Epithelial cell of proximal tubule (primary cell): ENCODE measurements at places on chromosomes 2 and 18.

GRCh38 chr2:232113821-232114220 lies 152.3 kb downstream of the DIS3L2 start:
- DNase-seq, result no peak

- no peak for DNase-seq
Observed at GRCh38 chr2:54704688-54705605, 18.5 kb upstream of the EML6 start.

DNA sequence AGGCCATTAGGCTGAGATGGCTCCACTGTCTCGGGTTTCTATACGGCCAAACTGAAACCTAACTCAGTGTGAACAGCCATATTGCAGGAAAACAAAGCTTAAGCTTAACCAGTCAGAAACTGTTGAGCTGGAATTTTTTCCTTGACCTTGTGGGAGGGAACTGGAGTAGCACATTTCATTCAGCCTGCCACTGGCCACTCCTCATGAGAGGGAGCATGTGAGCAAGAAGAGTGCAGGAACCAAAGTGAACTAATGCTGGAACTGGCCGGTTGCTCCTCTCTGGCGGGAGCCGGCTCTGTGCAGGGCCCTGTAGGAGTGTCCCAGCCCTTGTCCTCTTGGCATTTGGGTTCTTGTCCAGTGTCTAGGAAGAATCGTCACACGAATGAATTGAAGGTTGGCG lies 5.9 kb upstream of the POLE4 start:
- DNase-seq, result no peak

GRCh38 chr2:177830881-177831386 lies 241.6 kb downstream of the PDE11A start:
- no peak for DNase-seq

DNA sequence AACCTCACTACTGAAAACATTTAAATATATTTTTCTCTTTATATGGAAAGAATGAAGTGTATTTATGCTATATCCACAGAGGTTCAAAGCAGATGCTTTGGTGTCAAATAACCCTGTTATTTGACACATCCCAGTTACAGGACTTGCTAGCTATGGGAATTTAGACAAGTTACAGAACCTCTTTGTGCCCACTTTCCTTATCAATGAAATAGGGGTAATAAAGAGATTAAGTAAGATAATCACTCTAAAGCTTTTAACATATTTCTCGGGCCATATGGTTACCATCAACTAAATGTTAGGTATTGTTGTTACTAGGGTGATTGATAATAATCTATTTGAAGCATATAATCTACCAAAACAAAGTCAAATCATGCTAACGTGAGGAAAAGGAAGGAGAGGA lies 1660.6 kb upstream of the NXPH2 start:
- DNase-seq, result no peak

DNA sequence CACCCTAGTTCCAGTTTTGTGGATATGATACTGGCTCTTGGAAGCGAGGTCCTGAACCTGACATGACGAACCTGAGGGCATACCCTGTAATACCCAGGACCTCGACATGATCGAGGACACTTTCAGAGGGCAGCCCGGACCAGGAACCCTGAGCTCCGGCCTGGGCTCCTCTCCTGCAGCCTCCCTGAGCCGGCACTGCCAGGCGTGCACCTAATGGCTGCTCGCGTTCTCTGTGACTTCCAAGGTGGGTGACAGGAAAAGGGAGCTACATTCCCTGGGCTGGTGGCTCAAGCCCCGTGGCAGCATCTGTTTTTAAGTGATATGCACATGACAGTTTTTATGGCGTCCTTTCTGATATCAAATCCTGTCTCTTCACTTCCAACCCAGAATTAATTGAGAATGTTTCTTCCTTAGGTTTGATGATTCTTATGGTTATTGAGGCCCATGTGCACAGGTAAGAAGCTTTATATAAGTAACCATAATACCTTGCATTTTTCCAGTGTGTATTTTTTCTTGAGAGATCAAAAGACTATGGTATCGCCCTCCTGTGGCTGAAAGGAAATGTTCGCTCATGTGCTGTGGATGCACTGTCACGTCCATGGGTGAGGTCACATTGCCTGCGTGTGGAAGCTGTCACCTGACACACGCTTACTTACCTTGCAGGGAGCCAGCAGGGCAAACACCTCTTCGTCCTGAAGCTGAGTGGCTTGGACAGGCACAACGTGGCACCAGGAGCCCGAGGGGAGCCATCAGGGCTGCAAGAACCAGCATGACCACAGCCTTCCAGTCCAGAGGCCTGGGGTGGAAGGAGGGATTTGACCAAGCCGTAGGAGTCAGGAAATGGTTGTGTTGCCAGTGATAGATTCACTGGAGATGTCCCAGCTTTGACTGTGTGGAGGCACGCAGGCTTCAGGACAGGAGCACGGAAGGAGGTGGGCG lies 367.4 kb upstream of the MYT1L start:
- DNase-seq, result no peak

DNA sequence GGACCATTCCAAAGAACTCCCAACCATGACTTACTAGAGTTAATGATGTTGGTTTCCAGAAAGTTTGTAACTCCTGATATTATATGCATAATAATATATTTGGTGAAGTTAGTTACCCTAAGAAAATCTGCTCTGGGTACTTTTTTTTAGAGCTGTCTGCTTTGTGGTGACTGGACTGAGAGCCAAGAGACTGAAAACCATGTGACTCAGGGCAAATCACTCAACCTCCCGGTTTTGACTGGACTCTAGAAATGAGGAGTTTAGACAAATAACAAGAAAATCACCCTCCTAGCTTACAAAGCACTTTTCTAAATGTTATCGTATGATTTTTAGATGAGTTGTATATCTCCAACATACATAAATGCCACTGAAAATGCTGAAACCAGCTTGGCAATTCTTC lies 138.3 kb upstream of the RND3 start:
- DNase-seq, result no peak

DNA sequence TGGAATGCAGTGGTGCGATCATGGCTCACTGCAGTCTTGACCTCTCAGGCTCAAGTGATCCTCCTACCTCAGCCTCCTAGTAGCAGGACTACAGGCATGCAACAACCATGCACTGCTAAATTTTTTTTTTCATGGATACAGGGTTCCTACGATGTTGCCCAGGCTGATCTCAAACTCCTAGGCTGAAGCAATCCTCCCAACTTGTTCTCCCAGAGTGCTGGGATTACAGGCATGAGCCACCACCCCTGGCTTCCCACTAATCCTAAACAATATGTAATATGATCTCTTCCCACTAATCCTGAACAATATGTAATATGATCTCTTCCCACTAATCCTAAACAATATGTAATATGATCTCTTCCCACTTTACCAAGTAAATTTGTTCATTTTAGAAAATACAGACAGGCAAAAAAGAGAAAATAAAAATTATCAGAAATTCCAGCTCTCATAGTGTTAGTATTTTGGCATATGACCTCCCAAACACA lies 33.7 kb upstream of the C18orf32 start:
- no peak for DNase-seq

DNA sequence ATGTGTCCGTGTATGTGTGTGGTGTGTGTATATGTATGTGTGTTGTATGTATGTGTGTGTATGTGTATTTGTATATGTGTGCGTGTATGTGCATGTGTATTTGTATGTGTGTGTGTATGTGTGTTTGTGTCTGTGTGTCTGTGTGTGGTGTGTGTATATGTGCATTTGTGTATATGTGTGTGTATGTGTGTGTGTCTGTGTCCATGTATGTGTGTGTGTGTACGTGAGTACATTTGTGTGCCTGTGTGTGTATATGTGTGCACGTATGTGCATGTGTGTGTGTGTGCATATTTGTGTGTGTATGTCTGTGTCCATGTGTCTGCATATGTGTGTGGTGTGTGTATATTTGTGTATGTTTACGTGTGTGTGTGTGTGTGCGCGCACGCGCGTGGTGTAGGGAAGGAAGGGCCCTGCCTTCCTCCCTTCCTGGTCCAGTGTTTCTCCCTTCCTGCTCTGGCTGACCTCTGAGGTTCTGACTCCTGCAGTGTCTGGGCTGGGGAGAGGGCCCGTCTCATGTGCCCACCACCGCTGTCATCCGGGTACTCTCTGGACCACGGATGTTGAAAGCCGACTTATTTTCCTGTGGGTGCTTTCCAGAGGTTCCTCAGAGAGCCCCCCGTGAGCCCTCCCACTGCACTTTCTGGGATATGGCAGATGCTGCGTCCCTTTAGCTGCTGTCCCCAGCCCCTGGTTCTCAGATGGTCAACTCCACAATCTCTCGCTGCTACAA lies 209.5 kb downstream of the DYSF start:
- DNase-seq, result no peak

DNA sequence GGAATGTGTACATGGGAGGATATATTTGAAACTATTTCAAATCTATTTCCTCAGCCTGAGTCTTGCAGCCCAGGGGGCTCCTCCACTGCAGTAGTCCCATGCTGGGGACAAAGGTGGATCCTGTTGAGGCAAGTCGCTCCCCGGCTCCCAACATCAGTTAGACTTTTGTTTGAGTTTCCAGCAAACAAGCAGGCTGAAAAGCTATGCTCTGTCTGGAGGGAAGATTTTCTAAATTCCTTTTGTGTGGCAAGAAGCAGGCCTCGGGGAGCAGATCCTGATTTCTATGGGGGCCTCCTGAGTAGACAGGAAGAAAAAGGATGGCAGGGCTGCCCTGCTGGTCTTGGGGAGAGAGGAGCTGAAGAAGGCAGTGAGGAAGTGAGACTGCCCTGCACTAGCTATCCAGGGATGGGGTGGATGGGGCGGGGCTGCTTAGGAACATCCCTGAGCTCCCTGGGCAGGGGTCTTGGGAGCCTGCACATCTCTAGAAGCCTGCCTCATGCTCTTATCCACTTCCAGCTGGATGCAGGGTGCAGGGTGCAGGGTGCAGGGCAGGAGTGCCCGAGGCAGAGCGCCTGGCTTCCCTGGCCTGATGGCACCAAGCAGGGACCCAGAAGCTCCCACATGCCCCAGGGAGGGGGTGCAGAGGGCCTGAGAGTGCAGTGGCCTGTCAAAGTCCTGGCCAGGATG lies 6.0 kb upstream of the CIB4 start:
- DNase-seq, result no peak

DNA sequence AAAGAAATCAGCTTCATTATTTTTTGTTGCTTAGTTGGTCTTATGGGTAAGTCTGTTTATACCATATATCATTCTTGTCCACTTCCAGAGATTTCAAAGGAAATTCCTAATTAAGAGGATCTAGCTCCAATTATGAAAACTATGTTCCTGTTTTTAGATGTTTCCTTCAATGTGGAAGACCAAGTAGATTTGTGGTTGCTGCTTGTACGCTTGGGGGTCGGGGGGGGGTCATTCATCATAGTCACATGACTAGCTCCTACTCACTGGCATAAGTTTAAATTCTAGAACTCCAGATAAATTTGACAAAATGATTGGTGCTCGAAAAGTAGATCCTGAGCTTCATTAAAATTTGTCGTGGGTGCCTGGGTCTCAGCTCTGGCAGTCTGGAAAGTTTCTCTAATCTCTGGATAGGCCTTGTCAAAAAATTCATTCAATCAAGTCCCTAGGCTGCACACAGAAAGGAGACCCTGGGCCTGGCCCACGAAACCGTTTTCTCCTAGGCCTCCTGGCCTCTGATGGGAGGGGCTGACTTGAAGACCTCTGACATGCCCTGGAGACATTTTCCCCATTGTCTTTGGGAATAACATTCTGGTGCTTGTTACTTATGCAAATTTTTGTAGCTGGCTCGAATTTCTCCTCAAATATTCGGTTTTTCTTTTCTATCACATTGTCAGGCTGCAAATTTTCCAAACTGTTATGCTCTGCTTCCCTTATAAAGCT lies 62.5 kb downstream of the MEP1B start:
- DNase-seq, result no peak

DNA sequence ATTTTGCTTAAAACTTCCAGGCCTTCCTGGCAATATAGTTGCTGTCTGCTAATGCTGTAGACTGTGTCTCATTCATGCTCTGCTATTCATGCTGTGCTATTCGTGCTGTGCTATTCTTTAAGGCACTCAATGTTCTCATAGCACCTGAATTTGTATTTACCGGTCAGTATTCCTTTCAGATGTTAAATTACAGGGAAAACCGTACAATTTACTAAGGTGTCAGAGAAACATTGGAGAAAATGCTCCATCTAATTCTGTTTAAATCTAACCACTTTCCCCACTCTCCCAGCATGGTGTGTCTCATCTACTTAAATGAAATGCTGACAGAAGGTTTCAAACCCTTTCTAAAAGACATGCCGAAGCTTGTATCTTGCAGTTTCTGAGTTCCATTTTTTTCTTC lies 25.0 kb downstream of the FAM171B start:
- DNase-seq, result no peak

DNA sequence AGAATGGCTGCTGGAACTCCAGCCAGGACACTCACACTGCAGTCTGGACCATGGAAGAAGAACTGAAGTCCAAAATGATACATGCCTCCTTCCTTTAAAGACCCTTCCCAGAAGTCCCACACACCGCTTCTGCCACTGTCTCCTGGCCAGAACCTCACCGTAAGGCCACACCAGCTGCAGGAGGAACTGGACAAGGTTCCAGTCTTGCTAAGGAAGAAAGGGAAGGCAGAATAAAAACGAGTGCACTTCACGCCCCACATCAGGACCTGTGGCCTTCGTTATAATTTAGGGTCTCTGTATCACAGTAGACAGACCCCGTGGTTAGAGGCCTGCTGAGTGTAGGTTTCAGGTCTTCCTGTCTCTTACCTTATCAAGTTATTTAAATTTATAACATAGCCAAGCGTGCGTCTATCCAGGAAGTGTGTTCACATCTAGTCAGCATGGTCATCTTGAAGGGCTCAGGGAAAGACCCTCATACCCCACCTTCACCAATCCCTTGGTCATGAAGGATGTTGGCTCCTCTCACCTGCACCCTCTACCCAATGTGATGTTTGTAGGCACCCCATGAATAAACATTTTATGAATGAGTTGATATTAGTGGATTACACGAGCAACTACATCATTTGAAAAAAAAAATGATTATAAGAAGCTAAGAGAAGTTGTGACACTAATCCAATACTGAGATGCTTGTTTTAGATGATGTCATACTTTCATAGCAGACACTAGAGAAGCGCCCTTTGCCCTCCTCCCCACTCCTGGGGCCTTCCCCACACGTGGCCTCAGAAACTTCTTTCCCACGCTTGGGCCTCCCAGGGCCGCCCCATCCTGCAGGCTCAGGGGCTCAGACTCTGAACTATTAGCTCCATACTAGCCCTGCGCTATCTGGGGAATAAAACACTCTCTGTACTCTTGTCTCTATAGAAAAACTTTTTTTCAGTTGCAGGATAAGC lies 157.6 kb downstream of the FAM210A start:
- DNase-seq, result no peak

GRCh38 chr18:8186413-8186812 lies 422.8 kb upstream of the RAB12 start:
- no peak for DNase-seq

GRCh38 chr18:45006934-45007333 lies 326.2 kb downstream of the SETBP1 start:
- no peak for DNase-seq

GRCh38 chr2:97931118-97931857 lies 64.5 kb downstream of the TMEM131 start:
- DNase-seq, result no peak

- DNase-seq, result no peak
Observed at GRCh38 chr2:148565272-148565894, 79.2 kb upstream of the EPC2 start.
